IMR-90 (cell line): ENCODE measurements at places on chromosomes 11 and 22.

DNA sequence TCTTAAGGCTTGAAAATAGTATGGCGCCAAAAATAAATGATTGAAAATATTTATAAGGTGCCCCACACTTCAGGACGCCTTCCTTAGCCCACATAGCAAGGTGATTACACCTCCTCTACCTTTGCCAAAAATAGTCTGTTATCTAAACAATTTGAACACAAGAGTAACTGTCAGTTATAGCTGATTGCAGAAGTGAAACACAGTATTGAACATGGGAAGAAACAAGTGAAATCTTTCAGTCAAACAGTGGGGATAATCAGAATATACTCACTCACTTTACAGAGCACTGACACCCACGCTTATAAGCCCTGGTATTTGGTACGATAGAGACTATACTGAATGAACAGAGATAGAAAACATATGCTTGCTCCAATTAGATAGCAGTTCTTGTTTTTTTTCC lies 203.1 kb downstream of the RAB38 start:
- no peak for DNase-seq

DNA sequence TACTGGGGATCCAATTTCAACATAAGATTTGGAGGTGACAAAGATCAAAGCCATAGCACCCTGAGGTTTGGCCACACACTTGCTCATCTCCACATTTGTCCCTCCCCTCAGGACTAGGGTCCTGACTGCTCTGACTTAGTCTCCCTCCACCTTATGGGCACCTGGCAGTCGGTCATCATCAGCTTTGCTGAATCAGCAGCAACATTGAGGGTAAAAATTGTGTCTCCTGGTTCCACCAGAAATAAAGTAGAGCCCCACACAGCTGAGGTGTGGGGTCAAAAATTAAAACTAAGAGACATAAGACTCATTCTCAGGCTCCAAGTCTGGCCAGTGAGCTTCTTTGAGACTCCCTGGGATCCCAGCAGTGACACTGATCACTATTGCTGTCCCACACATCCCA lies 56.2 kb downstream of the GGTLC2 start:
- DNase-seq: no peak

- no peak for DNase-seq
These were observed 121.7 kb upstream of the CRYBB3 start for GRCh38 chr22:25077964-25078363.

GRCh38 chr11:23919455-23919854 lies 577.4 kb upstream of the LUZP2 start:
- no peak for DNase-seq

DNA sequence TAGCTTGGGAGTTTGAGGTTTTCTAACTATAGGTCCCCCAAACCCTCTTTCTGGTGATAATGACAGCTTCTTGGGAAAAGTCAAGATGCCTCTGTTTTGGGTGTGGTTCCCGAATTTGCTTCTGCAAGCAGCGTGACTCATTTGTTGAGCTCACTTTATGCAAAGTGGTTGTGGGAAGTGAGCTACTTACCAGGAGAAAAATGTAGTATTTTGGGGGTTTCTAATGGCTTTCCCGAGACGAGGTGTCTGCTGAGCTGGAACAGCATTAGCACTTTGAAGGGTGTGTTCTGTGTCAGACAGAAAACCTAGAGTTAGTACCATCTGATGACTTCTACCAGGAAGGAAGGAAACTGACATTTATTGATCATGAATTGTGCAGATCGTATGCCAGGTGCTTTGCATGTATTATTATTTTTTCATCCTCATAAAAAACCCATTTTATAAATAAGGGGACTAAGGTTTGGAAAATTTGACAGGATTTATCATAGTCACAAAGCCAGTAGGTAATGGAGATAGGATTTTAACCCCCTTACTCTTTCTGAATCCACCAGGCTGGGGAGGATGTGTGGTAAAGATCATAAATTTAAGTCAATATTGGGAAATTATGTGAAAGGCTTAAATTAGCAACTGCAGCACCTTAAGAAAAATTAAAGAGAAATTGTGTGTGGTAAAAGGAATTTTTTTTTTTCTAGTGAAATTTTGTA lies 108.8 kb upstream of the CD44 start:
- DNase-seq: peak; percentile 84

DNA sequence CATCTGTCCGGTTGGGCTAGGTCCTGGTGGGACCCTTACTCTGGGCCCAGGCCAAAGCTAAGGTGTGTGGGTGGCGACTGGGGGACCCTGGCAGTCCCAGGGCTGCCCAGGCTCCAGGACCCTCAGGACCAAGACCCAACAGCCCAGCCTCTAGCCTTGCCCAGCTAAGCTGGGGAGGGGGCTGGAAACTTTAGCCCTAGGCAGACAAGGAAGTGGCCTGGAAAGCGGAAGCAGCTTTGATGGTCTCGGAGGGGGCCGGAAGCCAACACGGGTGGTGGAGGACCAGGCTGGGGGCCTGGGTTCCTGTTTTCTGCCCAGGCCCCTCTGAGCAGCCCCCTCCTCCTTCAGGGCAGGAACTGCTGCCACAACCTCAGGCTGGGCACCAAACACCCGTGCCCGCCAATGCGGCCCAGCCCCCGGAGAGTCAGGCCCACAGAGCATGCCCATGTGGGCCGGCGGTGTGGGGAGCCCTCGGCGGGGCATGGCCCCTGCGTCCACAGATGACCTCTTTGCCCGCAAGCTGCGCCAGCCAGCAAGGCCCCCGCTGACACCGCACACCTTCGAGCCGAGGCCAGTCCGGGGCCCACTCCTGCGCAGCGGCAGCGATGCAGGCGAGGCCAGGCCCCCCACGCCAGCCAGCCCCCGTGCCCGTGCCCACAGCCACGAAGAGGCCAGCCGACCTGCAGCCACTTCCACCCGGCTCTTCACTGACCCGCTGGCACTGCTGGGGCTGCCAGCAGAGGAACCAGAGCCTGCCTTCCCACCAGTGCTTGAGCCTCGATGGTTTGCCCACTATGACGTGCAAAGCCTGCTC lies 2.8 kb downstream of the SIPA1 start:
- DNase-seq: no peak

DNA sequence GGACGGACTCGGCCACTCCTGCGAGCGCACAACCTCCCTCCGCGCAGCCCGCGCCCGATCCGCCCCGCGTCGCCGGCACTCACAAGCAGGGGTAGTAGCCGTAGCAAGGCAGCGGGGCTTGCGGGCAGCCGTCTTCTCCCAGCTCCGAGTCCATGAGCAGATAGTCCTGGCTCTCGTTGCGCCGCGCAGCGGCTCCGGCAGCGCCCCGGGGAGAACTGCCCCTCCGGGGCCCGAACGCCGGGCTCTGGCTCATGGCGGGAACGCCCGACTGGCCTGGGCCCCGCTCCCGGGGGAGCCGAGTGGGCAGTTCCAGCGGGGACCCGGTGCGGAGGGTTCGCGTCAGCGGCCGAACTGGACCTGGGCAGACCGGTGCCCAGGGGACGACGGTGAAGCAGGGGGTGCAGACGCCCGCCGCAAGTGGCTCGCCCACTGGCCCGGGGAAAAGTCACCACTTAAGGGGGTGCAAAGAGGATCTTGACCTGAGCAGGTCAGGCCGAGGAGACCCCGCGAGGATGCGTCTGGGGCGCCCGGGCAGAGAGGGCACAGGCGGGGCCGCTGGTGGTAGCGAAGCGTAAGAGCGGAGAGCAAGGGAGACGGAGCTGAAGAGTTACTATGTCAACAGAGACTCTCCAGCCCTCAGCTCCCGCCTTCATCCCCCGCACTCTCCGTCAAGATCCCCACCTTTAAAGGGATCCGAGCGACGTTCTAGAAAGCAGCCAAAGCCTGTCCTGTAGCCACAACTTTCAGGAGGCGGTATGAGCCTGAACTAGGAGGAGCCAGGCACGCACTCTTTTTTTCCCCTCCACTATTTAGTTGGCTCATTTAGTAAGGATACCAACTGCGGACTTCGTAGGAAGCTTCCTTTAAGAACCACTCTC lies at the start of gene TRPC6:
TSS of gene TRPC6 (minus strand) at position 757 of the 878 bp plus-strand sequence. CDS start at position 253, 504 bp downstream.
- peak; percentile 47 for DNase-seq

DNA sequence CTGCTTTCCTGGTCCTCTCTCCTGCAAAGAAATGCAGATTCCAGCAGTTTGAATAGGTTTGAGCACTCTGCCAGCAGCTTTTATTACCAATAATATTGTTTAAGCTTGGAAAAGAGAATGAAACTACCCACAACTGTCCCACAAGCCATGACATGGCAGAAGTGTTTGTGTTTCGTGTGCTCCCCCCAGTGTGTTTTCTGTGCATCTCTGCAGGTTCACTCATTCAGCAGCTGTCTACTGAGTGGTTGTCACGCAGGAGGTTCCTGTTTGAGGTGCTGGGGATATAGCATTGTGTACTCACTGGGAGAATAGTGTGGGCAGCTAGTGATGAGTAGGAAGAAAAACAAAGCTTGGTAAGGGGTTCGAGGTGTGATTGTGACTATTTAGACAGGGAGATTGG lies 55.3 kb upstream of the SUSD2 start:
- DNase-seq: no peak

DNA sequence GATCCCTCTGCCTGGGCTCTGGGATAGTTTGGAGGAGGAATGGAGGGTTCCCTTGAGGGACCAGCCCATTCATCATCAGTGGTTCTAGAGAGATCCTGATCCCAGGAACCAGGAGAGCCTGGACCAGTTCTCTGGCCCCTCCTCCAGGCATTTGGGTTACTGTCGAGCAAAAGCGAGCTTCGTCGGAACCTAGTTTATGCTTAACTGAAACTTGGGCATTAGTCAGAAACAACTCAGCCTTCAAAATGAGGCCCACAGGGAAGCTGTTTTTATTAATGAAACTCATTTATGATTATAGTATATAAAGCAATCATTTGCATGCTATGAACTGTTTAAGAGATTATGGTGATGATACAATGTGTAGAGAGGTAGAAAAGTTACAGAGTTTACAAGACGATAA lies 61.4 kb downstream of the LIF start:
- DNase-seq: peak; percentile 71

- DNase-seq: no peak
These were observed at the start of gene BTG4 for GRCh38 chr11:111512296-111513239. BTG4 (minus strand) TSS chr11:111512386; CDS start chr11:111498776, 13,610 bp downstream.

DNA sequence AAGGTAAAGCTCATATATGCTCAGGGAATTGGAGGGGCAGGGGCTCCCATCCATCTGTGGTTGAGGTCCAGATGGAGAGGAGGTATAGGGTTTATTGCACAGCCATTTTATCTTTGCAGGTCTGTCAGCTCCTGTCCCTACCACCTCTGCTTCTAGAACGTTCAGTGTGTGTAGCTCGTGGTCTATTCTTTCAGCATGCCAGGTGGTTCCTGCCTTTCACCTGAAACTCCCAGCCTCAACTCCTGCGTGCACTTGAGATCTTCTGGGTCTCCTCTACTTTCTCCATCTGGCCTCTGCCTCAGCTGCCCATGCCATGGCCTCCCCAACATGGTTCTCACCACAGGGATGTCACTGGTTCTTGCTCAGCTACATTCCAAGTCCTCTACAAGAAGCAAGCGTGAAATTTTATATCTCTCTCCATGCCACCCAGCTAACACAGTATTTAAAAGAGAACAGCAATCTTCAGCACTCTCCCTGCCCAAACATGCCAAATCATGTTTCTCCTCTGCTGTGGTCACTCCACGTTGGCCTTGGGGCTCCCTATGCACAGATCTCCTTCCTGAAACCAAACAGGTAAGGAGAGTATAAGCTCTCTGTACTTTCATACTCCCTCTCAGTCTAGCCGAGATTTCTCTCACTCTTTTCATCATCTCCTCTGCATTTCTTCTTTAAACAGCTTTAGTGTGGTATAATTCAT lies 157.8 kb upstream of the TRPC6 start:
- DNase-seq: no peak

DNA sequence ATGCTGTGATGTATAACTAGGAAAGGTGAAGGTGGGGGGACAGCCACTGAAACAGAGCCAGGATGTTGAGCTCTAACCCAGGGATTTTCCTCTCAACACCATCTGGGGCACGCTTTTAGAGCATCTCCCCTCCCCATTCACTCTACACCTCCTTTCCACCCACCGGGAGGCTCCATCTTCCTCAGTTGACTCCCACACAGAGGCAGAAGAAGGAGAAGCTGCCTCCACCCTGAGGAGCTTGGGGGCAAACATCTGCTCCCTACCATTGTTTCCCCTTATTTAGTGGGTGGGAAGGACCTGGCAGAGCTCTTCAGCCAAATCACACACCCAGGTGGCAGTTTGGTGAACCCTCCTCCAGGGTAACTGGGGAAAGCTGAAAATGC lies 50.0 kb upstream of the ADA2 start:
- DNase-seq: no peak

DNA sequence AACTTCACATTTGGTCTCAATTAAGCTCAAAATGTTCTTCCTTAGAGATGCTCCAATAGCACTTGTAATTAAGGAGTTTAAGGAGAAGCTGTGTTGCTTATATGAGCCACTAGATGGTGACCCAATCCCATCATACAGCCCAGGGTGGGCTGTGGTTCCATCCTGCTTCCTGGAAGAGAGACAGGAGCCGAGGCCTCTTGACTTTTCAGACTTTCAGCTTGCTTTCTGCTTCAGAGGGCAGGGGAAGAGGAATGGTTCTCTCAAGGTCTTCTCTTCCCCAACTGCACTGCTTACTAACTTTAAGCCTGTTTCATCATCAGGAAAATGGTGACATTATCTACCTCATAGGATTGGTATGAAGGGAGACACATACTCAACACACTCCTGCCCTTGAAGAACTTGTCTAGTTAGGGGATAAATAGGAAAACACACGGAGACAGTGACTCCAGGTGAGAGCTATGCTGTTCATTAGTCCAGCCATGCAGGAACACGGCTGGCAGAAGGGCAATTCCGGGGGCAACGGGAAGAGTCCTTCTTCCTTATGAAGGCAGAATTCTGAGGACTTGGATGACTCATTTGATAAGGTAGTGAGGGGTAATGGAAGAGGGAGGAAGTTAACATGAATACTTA lies 20.1 kb downstream of the TMEM218 start:
- peak; percentile 77 for DNase-seq

DNA sequence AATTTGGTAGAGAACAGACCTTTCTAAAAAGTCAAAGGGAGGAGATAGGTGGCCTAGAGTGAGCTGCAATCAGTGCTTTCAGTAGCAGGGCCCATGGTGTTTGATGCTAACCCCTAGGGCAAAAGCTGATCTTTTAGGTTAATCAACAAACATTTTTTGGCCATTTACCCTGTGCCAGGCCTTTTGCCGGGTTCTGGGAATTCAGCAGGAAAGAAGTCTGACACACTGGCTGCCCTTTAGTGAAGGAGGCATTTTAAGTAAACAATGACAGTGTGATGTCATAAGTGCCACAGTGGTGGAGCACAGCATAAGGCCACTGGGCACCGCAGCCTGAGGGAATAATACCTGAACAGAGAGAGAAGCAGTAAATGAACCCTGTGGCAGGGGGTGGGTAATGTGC lies 29.0 kb downstream of the C22orf31 start:
- peak; percentile 27 for DNase-seq

DNA sequence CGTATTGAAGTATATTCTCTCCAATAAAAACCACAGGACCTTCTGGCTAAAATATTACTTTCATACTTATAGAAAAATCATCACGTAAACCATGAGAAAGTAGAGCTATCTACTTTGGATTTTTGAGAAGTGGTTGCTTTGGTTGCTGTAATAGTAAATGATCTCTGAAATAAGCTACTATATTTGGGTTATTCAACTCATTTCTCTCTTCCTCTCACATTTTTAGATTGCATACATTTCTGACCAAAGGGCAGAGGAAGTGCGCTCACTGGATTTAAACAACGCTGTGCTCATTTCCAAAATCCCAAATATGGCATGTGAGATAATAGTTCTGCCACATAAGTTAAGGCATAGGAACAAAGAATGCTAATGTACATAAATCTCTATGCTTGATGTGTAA lies 357.0 kb downstream of the LRRC4C start:
- DNase-seq: no peak

GRCh38 chr11:18727479-18728236 lies 1.7 kb upstream of the IGSF22 start:
- DNase-seq: peak; percentile 16
